ENCODE measurements at places on chromosomes 3 and 15.

- DNase-seq, result no peak
These were observed 76.2 kb downstream of the CACNA2D3 start for GRCh38 chr3:54198556-54198955.

- DNase-seq, result no peak
These were observed 27.5 kb downstream of the ANXA2 start for GRCh38 chr15:60370105-60370868.

- DNase-seq, result no peak
These were observed 63.9 kb downstream of the TMCC1 start for GRCh38 chr3:129829640-129830039.

DNA sequence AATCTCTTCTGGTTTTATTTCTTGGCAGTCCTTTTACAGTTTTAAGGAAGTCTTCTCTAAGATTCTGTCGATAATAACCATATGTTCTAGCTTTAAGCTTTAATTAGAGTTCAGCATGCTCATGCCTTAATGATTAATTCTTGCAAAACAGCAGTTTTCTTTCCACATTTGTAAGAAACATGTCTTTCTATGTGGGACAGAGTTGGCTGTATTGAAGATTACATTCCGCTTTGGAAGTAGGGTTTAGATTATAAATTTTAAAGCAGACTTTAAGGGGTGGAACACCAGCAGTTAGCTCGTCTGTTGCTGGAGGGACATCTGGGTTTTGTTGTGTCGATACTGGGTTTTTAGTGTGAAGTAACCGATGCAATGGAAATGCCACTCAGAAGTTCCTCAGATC is 35.3 kb downstream of the SQOR start:
- DNase-seq, result no peak

GRCh38 chr15:31412824-31413223 is 86.2 kb downstream of the KLF13 start:
- no peak for DNase-seq

- no peak for DNase-seq
These were observed 64.5 kb downstream of the NEDD4 start for GRCh38 chr15:55928955-55929354.

GRCh38 chr15:33621141-33621540 is 310.4 kb downstream of the RYR3 start:
- no peak for DNase-seq

DNA sequence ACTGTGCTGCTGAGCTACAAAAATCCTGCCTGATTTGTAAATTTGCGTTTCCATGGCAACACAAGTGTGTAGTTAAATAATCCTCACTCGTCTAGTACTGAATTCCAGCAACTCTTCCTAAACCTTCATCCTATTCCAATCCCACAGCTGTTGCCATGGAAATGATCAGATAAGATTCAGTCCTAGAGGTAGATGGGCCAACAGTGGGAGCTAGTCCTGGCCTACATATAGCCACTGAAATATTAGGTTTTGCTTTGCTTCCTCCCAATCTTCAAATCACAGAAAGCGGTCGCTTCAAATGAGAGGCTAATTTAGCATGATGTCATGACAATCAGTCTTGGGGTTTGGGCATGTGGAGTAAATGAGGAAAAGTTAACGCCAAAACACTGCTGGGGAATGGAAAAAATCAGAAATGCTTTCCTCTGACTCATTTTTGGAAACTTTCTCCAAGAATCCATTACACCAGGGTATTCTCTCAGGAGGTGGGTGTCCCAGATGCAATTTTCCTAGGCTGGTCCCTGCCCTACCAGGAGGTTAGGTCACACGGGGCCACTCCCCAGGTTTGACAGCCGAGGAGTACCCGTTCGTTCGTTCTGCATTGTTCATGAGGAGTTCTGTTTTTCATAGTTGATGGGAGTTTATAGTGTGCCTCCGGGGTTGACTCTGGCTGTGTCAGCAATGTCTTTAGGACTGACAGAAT is 159.2 kb upstream of the SLCO3A1 start:
- no peak for DNase-seq

- no peak for DNase-seq
These were observed 94.9 kb upstream of the ATP2B2 start for GRCh38 chr3:10600296-10600714.

DNA sequence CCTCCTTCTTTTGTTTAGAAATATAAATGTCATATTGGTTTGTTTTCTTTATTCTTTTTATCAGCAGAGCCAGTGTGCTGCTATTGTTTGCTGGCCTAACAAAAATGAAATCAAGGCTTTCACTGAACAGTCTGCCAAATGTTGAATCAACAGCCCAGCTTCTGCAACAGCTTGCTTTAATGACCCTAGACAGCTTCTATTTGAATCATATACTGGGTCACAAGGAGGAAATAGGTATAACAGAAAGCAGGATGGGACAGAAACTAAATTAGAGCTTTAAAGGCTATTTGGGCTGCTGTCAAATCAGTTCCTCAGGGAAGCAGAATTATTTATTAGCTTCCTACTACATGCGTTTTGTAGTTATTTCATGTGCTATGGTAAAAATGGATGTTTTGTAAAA is 12.1 kb upstream of the DNAJC13 start:
- DNase-seq, result no peak

GRCh38 chr3:21562243-21562642 is 188.8 kb downstream of the ZNF385D start:
- DNase-seq, result no peak

DNA sequence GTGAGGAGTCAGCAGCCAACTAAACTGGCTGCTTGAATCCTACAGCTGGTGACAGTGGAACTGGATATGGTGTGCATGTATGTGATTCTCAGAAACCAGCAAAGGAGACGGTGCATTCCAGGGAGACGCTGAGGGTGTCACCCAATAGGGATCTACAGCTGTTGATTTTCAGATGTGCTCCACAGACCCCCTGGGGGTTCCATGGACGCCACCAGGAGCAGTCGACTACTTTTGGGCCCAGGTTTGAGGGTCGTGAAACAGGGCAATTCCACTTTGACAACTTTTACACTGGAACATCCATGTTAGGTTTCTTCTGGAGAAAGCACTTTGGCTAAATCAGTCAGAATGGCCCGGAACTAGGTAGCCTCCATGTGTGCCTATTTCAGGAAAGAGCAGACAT is 71.5 kb upstream of the MEX3B start:
- no peak for DNase-seq

DNA sequence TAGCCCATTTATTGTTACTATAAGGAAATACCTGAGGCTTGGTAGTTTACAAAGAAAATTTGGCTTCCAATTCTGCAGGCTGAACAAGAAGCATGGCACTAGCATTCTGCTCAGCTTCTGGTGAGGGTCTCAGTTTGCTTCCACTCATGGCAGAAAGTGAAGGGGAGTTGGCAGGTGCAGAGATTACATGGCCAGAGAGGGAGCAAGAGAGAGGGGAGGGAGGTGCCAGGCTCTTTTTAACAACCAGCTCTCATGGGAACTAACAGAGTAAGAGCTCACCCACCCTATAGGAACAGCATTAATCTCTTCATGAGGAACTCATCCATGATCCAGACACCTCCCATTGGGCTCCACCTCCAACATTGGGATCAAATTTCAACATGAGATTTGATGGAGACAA is 437.9 kb downstream of the CHL1 start:
- no peak for DNase-seq
